Forelimb muscle (tissue), 1 donor: ENCODE measurements at places on chromosomes 1 and 21. TPM values are rescaled to one million over a fixed set of nuclear protein-coding genes. Genes with fewer than 3 reads are reported as not detected.

DNA sequence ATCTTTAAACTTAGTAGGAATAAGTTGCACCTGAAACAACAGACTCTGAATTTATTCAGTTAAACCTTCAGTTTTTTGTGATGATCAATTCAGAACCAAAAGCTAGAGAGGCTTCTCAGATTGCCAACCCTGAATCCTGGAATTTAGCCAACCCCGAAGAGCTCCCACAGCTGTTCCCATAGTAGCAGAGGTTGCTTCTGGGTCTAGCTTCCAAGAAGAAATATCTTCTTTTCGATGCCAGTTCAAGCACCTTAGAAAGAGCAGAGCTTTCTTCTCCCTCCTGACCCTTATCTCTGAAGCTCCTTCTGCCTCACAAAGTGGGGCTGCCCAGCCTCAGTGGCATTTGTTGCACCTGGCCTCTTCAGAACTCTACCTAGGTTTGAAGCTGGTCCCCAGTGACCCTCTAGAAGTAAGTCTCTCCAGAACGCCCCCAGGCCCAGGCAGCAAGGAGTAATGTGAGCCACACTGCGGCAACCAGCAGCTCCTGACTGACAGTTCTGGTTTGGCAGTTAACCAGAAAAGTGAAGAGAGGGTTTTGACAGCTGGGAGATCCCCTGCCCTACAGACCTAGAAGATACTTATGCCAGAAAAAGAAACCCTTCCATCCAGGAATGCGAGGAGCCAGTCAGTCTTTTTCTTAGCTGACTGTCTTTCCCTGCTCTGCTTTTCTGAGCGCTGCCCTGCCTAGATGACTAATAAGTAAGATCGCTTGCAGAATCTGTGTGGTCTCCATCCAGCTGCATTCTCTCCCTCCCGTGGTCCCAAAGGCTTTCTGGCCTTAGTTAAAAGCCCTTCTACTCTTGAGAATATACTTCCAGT, 165.9 kb downstream of the ADGRL4 start:
- no peak for DNase-seq

DNA sequence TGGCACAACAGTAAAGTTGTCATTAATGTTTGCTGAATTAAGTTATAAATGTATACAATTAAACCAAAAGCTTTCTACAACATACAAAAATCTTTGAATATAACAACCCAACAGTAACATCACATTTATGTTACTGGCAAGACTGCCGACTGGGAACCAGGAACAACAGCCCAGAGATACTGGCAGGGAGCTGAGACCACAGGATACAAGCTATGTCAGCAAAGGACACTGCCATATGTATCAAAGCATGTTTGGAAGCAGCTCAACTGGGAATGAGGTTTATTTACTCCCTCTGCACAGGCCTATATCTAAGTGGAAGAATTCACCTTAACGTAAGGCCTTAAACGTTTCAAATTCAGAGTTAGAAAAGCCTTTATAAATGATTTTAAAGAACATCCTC, 50.4 kb downstream of the ARHGAP29 start:
- DNase-seq = no peak

GRCh38 chr1:183506561-183506960, 34.3 kb downstream of the SMG7 start:
- DNase-seq = no peak

- no peak for DNase-seq
These were observed 21.9 kb downstream of the USP48 start for GRCh38 chr1:21761052-21761451.

GRCh38 chr1:115702959-115703358, 61.2 kb downstream of the VANGL1 start:
- DNase-seq = no peak

GRCh38 chr1:6688001-6688400, 13.6 kb downstream of the DNAJC11 start:
- no peak for DNase-seq

- DNase-seq = no peak
These were observed 712 bp downstream of the KCNA2 start for GRCh38 chr1:110605446-110605845.

DNA sequence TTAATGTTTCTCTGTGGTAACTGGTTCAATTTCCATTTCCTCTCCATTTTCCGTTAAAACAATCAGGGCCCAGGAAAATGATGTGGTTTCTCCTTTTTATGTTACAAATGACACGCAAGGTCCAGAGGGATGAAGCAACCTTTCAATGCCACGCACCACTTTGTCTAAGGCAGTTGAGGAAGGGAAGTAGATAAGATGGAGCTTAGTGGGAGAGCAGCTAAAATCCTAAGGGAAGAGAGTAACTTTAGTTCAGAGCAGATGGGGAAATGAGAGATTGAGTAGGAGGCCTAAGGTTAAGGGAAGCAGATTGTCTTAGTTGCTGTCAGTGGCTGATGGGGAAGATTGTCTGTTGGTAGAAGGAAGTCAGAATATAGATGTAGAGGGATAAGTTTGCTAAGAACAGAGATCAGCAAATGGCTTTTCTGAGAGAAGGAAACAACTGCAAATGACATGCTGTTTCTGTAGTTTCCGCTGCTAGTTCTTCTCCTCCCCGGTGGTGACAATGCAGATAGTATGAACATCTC, 660 bp downstream of the CD1C start:
- no peak for DNase-seq

DNA sequence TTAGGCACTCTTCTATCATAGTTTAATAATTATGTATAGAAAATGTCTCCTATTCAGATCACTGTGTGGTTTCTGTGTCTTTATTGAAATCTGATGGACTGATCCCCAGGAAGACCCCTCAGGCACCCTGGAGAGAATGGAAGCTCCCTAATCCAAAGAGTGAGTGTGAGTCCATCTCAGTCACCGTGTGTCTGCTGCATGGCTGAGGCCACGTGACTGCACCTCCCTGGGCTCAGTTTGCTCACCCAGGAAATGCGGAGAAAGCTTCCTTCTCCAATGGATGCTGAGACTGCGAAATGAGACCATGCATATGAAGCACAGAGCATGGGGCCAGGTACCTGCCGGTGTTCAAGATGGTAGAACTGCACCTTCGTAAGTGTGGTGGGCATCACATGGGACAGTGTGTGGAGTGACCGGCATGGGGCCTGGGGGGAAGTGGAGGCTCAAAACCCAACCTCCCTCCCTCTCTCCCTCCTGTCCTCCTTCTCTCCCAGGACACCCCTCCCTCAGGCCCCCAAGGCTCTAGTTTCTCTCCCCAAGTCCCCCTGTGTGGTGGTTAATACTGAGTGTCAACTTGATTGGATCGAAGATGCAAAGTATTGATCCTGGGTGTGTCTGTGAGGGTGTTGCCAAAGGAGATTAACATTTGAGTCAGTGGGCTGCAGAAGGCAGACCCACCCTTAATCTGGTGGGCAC, 557.5 kb downstream of the PTPRU start:
- DNase-seq = no peak

DNA sequence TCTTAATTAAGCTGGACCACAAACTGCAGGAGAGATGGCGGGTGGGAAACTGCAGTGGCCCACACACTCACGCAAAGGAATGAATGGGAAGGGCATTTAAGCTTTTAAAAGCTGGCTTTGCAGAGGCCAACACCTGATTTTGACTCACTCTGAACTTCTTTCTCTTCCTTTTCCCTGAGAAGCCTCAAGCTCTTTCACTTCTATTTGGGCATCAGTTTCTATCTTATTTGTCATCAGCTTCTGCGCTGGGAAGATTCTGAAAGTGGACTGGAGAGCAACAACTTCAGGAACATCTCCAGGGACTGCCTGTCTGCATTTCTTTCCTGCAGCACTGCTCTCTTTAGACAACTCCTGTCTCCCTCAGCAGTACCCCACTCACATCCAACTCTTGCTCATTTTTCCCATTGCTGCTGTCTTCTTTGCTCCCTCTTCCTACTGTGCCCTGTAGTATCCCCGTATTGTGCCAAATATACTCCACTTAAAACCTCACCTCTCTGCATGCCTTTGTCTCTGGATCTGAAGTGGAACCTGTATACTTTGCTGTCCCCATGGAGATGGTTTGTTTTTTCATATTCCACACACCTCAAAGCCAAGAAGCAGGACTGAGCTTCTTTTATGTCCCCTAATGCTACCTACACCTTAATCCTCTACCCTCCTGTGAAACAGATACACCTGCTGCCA, 143.3 kb upstream of the JUN start:
- DNase-seq = no peak

DNA sequence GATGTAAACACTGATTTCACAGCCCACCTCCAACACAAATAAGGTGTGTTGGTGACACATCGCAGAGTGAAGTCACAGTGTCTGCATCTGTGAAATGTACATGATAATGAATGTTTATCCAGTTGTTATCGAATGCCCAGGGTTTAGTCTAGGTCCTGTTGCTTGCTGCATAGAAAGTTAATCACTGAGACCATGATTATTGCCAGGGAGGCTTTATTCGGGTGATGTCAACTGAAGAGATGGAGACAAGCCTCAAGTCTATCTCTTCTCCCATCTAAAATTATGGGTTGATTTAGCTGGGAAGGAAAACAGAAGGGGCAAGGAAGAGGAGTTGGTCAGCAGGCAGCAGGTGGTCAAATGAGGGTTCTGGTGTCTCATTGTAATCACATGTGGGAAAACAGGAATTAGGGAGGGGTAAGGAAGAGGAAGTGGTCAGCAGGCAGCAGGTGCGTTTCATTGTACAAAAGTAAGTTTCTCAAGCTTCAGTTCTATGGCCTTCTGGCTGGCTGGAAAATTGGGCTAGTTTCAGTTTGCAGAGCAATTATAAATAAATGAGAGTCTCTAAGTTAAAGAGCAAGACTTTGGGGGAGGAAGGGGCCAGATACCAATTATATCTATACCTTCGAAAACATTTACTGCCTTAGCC, 146.3 kb upstream of the DNAH14 start:
- no peak for DNase-seq

GRCh38 chr1:209326831-209327230, 256.7 kb upstream of the CAMK1G start:
- no peak for DNase-seq

GRCh38 chr21:42218836-42219605, at the start of gene ABCG1:
Gene ABCG1, plus strand, starts transcription at chr21:42219140. Its CDS starts 123 bp downstream, at chr21:42219263.
- no peak for DNase-seq

DNA sequence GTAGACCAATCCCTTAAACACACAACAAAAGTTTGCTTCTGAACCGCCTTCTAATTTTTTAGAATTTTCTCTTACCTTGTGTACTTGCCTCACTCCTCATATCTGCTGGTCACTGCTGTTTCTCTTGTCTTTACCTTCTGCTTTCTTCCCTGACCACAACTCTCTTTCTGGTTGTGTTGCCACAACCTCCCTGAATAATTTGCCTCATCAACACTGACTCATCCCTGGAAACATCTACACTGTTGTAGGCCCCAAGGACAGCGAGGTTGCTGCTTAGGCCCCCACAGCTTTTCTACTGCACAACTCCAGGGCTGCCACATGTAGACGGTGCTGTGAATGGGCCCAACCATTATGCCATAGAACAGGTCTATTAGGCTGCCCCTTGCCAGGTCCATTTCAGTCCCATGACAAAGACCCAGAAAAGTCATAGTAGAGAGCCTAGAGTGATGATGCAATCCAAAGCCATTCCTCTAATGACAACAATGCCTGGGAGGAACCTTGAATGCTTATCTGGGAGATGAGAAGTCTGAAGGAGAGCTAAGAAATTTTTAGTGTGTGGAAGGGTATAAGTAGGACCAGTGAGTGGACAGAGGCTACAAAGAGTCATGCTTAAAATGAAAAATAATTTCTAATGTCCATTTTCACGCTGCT, 36.6 kb upstream of the LCE5A start:
- no peak for DNase-seq

- DNase-seq = no peak
These were observed 48.5 kb downstream of the MAP3K7CL start for GRCh38 chr21:29178926-29179325.

DNA sequence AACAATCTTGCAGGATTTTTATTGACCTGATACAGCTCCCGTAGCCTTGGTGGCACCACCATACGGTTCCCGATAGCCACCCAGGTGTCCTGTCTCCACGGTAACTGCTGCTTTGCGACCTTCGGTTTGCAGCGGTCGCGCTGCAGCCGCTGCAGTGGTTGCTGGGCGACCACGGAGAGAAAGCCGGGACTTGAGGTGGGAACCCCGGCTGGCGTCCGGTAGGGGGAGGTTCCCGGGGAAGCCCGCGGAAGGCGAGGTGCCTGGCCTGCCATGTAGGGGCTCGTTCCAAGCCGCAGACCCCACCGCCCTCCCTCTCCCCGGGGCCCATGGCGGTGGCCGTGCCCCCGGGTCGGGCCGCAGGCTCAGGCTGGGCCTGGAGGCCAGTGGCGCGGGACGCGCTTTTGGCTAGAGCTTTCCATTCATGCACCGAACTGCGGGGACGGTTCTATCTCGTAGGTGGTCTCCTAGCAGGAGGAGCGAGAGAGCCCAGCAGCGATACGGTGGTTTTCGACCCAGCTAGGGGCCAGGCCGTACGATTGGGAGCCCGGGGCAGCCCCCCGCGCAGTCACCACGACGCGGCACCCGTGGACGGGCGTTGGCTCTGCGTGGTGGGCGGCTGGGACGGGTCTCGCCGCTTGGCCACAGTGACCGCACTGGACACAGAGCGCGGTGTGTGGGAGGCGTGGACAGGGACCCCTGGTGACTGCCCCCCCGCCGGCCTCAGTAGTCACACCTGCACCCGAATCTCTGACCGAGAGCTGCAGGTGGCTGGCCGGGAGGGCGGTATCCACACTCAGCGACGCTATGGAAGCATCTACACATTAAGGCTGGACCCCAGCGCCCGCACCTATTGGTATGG, at the start of gene KLHDC9:
Gene KLHDC9 (plus strand): TSS at position 152 of the 859 bp plus-strand sequence. CDS start 175 bp downstream, at position 327.
- no peak for DNase-seq

- DNase-seq = no peak
These were observed 443.2 kb downstream of the CAMTA1 start for GRCh38 chr1:7228252-7228961.

DNA sequence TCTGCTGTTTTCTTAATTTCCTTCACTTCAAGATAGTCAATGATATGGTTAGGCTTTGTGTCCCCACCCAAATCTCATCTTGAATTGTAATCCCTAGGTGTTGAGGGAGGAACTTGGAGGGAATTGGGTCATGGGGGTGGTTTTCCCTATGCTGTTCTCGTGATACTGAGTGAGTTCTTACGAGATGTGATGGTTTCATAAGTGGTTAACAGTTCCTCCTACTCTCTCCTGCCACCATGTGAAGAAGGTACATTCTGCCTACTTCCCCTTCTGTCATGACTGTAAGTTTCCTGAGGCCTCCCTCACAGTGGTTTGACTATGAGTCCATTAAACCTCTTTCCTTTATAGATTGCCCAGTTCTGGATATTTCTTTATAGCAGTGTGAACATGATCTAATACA, 74.0 kb upstream of the SAMSN1 start:
- no peak for DNase-seq

GRCh38 chr1:18121072-18121820, 13.6 kb downstream of the IGSF21 start:
- DNase-seq = no peak

The KISS1 gene
- polyA plus RNA-seq = 0.39 TPM

The HAO2 gene
- 0.14 TPM for polyA plus RNA-seq

The OR6N1 gene
- polyA plus RNA-seq = not detected

The C1QC gene
- polyA plus RNA-seq = 23.9 TPM

The EPHA10 gene
- not detected for polyA plus RNA-seq

The KLHDC8A gene
- 0.15 TPM for polyA plus RNA-seq

The ACTL8 gene
- not detected for polyA plus RNA-seq

The SLC35E2B gene
- 47.2 TPM for polyA plus RNA-seq

The FALEC gene
- 1.1 TPM for polyA plus RNA-seq
